ENCODE measurements at places on chromosomes 4 and X.

GRCh38 chrX:41067721-41068120 lies 17.5 kb upstream of the USP9X start:
- no peak for DNase-seq

DNA sequence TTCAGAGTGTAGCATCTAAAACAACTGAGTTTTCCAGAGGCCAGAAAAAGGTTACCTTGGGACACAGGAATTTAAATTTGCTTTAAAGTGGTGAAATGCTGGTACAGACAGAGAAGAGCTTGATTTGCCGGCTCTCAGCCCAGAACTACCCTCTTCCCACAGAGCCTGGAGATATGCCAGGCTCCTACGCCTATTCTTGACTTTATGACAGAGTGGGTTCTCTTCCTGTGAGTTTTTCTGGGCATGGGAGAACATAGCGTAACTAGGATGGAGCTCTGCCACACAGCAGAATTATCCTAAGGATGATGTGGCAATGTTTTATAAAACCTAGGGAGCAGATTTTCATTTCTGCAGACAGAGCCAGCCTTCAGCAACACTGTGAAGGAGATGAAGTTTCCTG lies 241.8 kb downstream of the GRIA3 start:
- DNase-seq = peak; percentile 25

DNA sequence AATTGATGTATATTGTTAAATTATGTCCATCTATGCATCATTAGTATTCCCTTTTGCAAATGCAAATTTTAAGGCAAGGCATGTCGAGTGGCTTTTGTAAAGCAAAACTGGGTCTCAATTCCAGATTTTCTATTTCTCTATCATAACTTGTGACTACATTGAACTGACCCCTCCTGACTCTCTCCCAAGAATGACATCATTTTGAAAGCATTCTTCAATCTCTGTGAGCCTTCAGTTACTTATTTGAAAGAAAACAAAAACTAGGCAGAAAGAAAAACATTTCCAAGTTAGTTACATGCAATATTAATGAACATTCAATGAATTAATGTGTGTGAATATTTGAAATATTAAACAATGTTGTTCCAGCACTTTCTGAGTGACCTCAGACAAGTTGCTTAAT lies 314.3 kb upstream of the CLNK start:
- DNase-seq = peak; percentile 56

GRCh38 chrX:43910012-43910411 lies 27.8 kb upstream of the MAOB start:
- DNase-seq = no peak

DNA sequence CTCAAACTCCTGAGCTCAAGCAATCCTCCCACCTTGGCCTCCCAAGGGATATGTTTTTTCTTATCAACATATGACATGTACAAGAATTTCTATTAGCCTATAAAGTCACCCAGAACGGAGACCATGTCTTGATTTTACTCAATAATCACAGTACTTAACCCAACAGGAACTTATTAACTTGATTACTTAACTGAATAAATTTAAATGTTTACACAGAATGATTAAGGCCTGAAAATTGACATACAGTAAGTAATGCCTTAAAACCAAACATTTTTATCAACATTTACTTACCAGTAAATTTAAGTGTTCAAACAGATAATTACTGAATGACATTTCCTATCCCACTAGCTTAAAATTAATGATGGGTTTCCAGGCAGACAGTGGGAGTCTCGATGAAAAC lies 25.4 kb downstream of the EIF4E start:
- no peak for DNase-seq

DNA sequence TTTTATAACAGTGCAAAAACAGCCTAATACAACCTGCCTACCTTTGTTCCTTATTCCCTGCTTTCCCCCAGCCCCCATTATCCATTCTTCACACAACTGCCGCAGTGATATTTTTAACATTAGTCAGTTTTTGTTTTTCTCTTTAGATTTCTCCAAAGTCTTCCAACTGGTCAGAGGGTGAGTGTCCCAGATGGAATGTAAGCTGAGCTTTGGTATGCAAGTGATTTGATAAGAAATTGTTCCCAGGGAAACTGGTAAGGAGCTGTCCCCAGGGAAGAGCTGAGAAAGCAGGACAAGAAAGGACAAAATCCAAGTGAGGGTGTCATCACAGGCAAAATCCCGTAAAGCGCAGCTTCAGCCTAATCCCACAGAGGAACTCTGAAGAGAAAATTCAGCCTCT lies 475.5 kb upstream of the ADGRL3 start:
- DNase-seq = peak; percentile 93

DNA sequence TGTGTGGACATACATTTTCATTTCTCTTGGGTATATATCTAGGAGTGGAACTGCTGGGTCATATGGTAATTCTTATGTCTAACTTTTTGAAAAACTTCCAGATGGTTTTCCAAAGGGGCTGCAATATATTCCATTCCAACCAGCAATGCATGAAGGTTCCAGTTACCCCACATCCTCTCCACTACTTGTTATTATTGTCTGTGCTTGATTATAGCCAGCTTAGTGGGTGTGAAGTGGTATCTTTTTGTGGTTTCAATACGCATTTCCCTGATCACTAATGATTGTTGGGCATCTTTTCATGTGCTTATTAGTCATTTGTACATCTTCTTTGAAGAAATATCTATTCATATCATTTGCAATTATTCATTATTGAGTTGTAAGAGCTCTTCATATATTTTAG lies 31.5 kb upstream of the S100G start:
- DNase-seq = no peak

DNA sequence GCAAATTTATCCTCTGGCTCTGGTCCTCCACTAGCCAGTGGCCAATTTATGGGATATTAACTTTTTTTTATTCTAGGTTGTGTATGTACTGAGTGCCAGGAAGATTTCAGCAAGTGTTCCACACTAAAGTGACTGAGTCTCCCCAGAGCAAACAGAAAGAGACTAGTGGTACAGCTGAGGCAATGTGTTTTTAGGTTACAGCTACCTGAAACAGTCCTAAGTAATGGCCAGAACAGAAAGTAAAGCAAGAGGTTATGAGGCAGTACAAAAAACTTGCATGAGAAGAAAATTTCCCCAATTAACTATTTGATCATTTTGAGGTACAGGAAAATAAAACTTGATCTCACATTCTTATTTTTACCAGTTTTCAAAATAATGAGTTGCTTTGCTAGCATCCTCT lies 31.2 kb downstream of the PRDM8 start:
- no peak for DNase-seq

- no peak for DNase-seq
Observed at GRCh38 chr4:8645753-8646124, 53.2 kb downstream of the CPZ start.

GRCh38 chr4:143186649-143187048 lies 1.9 kb downstream of the USP38 start:
- DNase-seq = no peak

DNA sequence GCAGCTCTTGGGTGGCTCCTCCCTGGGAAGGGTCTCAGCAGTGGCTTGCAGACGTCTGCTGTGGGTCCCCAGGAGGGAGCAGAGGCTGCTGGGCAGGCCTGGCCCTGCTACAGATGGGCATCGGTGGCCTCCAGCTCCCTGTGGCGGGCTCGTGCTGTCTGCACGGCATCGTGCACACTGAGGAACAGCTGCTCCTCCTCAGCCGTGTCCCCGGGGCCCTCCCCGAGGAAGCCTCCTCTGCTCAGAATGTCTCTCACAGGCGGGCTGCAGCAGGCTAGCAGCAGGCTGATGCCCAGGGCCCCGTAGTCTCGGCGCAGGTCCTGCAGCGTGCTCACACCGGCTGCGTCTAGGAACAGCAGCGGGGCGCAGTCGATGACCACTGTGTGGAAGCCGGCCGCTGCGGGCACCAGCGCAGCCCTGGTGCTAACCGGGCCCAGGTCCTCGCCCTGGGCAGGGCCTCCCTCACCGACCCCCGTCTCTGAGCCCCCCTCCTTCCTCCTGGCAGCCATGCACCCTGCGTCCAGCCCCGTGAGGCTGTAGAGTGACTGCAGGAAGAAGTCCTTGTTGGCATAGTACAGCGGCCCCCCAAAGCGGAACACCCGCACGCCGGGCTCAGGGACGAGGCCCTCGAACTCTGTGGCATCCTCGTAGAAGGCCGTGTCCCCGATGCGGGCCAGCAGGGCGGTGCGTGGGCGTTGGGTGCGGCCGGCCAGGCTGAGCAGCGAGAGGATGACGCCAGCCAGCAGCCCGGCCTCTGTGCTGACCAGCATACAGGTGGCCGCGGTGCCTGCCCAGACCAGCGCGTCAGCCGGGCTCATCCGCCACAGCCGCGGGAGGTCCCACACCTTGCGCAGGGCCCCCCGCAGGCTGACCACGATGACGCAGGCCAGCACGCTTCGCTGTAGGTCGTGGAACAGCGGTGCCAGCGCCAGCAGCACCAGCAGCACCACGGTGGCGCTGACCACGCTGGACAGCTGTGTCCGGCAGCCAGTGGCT lies 2.2 kb downstream of the IDUA start:
- no peak for DNase-seq

DNA sequence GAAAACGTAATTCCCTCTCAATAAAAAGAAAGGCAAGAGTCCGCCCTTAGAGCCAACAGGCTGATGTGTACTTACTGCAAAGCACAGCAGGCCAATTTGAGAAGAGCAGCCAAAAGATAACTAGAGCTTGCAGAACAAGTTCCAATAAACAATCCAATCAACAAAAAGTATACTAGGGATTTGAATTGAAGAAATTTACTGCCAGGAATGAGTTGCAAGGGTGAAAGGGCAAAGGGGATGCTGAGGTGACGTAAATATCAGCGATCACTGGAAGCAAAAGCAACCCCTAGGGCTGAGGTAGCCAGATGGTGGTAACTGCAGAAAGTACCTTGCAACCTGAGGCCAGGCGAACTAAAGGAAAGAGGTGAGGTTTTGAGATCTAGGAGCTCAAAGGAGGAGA lies 152.1 kb upstream of the TENM3 start:
- no peak for DNase-seq

GRCh38 chrX:3550160-3550751 lies 163.2 kb downstream of the PRKX start:
- DNase-seq = peak; percentile 17

- DNase-seq = peak; percentile 42
Observed at GRCh38 chrX:105483011-105483410, 262.5 kb upstream of the TEX13A start.

DNA sequence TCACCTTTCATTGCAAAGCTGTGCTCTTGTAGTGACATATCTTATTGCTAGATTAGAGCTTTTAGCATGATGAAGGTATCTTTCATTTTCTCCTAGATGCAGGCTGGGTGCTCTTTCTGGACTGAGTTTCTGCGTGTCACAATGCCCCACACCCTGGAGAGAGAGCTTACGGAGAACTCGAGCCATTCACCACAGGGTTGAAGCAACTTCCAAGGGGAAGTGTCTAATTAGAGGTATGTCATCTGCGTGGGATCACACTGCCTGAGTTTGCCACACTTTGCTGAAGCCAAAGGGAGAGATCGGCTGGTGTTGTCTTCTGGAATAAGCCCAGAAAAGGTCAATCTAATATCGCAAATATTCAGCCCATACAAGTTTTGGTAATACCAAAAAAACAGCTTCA lies 179.3 kb upstream of the MBNL3 start:
- DNase-seq = no peak

DNA sequence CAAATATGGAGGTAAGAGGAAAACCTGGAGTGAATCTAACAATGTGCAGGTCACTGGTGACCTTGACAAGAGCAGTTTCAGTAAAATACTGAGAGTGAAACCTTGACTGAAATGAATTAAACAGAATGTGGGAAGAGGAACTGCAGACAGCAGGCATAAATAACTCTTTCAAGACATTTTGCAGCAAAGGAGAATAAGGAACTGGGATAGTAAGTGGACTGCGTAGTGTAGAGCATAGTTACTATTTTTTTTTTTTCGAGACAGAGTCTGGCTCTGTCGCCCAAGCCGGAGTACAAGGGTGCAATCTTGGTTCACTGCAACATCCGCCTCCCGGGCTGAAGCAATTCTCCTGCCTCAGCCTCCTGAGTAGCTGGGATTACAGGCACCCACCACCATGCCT lies 24.0 kb downstream of the RBMX start:
- no peak for DNase-seq

- peak; percentile 4 for DNase-seq
Observed at GRCh38 chr4:160864253-160864652, 1299.5 kb downstream of the FSTL5 start.

DNA sequence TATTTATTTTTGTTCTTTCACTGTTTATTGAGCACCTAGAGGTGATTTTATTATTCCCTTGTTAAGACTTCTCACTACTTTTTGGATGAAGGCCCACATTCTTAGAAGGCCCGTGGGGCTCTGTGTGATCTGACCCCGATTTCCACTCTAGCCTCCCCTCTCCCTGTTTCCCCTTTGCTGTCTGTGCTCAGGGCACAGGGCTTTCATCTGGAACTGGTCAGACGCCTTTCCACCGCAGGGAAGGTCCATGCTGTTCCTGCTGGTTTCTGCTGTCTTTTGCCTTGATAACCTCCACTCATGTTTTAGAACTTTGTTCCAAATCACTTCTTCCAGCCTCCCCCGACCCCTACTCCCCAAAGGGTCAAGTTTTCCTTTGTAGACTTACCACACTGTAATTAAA lies 31.3 kb upstream of the ANAPC4 start:
- DNase-seq = peak; percentile 31

GRCh38 chr4:100826067-100826466 lies 308.2 kb upstream of the EMCN start:
- no peak for DNase-seq

- DNase-seq = peak; percentile 82
Observed at GRCh38 chr4:137124278-137124932, 407.9 kb downstream of the PCDH18 start.

DNA sequence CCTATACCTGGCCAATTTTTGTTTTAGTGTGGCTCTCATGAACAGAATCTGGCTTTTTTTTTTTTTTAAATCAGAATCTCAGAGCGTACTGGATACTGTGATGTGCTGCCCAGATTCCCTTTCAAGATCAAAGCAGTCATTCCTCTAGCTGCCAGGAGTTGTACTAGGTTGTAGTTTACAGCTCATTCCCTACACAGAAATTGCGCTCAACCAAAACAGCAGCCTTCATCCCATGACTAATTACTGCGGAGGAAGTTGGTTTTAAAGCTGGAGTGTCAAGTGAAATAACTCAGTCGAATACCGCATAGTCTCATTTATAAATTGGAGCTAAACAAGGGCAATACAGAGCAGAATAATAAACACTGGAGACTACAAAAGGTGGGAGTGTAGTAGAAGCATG lies 12.2 kb upstream of the TMPRSS11B start:
- DNase-seq = no peak

GRCh38 chr4:148224476-148224875 lies 217.7 kb downstream of the NR3C2 start:
- no peak for DNase-seq

GRCh38 chr4:105509291-105509690 lies 35.4 kb upstream of the PPA2 start:
- no peak for DNase-seq

GRCh38 chr4:147349193-147349592 lies 131.7 kb upstream of the EDNRA start:
- DNase-seq = no peak
